Dorsolateral prefrontal cortex (tissue), 122 donors: ENCODE measurements at places on chromosomes 16 and 17.

DNA sequence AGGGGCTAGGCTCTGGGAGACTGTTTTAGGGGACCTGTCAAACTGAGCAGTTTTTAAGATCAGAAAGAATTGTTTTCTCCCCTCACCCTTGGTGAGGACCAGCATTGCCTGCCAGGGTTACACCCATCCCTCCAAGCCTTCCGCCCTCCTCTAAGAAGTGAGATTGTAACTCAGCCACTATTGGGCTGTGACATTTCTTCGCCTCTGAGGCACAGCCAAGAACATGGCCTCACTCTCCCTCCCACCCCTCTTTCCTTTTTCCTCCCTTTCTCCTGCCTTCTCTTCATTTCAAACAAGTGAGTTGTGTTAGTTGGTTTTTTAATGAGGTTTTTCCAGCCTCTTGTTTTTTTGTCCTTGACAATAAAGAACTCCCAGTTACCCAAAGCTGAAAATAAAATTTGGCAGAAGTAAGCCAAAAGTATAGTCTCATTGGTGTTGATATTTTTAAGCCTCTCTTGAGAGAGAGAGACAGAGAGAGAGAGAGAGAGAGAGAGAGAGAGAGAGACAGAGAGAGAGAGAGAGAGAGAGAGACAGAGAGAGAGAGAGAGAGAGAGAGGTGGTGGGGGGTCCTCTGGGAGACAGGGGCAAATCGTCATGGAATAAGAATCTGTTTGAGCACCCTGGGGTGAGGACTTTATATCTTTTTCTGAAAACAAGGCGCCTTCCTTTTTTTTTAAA is 77.2 kb upstream of the TBX2 start:
- DNase-seq = no peak

GRCh38 chr17:7295230-7296180 is 1.1 kb upstream of the YBX2 start:
- no peak for DNase-seq

- DNase-seq = no peak
These were observed 313.2 kb upstream of the KCNJ16 start for GRCh38 chr17:69761767-69762321.

DNA sequence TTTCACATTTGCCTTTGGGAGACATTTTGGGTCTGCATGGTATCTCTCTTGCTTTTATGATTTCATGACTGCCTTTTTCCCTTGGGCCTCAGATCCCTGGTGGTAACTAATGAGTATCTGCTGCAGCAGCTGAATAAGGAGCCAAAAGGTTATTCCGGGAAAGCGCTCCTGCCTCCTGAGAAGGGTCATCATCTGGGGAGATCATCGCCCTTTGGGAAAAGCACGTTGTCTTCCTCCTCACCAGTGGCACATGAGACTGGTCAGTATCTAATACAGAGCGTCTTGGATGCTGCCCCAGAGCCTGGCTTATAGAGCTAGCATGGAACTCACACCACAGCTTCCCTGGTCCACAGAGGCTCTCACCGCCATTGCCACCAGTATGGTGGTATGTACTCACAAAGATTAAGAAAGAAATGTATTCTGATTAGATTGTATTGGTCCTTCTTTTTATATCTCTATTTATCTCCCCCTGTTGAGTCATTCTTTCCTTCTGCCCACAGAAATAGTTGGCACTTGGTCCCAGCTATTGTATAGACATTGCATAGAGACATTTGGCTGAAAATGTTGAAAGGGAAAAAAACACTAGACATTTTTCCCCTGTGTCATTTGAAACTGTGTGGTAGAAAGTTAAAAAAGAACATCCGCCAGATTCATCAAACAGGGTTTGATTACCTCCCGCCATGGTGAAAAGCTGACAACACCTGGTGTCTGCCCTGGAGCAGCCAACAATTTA is 8.4 kb downstream of the TPPP3 start:
- DNase-seq = no peak

DNA sequence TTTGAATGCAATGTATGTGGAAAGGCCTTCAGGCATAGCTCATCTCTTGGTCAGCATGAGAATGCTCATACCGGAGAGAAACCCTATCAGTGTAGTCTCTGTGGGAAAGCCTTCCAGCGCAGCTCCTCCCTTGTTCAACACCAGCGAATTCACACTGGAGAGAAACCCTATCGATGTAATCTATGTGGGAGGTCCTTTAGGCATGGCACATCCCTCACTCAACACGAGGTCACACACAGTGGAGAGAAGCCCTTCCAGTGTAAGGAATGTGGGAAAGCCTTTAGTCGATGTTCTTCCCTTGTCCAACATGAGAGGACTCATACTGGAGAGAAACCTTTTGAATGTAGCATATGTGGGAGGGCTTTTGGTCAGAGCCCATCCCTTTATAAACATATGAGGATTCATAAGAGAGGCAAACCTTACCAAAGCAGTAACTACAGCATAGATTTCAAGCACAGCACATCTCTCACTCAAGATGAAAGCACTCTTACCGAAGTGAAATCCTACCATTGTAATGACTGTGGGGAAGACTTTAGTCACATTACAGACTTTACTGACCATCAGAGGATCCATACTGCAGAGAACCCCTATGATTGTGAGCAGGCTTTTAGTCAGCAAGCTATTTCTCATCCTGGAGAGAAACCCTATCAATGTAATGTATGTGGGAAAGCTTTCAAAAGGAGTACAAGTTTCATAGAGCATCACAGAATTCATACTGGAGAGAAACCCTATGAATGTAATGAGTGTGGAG is 24.7 kb downstream of the ZFP90 start:
- no peak for DNase-seq

DNA sequence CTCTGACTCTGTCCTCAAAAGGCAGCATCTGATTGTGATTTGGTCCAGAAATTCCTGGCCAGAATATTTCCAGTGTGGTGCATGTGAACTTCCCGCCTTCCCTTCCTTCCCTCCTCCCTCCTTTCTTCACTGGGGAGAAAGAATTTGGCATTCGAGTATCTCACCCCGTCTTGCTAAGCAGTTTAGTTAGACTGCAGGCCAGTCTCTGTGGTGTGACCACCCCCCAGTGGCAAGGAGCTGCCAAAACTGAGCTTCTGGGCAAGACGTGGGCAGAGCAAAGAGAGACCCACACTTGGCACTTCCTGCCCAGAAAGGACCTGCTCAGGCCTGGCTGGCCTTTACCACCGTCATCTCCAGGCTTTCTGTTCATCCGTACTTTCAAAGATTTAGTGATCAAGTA is 36.4 kb downstream of the SNX20 start:
- DNase-seq = no peak

DNA sequence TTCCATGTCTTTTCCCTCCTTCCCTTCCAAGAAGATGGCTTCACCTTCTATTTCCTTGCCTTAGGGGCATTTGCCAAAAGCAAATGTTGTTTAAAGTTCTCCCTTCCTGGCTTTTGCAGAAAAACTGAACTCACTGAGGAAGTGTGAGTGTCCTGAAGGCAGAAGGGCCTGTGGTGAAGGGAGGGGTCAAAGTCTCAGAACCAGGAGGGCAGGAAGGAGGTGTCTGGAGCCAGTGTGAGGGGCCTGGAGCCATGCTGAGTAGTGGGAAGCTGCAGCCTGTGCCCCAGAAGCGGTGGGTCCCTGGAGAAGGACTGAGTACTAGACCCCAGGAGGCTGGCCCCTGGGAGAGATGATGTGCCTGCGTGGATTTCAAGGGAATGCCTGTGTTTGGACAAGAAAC is 23.8 kb upstream of the SUPT4H1 start:
- no peak for DNase-seq

DNA sequence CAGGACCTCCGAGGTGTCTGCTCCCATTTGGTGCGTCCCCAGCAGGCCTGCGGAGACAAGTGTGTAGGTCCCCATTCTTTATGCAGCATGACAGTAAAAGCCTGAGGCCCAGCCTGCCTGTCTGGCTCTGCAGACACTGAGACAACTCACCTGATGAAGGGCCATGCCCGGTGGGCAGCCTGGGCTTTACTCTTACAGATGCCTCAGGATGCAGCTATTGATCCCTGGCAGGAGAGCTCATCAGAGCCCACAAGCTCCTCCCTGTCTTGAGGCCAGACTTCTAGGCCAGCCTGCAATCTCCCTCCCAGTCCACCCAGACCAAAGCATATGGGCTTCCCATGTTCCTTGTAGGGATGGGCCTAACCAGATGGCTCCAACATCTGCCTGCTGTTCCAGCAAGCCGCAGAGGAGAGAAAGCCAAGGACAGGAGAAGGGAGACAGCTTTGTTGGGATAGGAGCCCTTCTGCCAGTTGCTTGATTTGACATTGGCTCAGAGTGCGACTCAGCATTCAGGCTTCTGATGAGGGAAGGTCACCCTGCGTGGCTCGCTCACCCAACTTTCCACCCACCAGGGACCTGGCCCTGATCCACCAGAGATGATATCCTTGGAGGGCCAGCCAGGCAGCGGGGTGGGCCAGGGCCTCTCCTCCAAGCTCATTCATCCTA is 87.5 kb downstream of the SOCS1 start:
- no peak for DNase-seq

GRCh38 chr16:89909777-89910716 is 8.6 kb upstream of the MC1R start:
- DNase-seq = peak; percentile 87

GRCh38 chr16:72785886-72786285 is 262.0 kb downstream of the ZFHX3 start:
- no peak for DNase-seq

GRCh38 chr17:79601604-79602424 is 9.0 kb downstream of the RBFOX3 start:
- no peak for DNase-seq

DNA sequence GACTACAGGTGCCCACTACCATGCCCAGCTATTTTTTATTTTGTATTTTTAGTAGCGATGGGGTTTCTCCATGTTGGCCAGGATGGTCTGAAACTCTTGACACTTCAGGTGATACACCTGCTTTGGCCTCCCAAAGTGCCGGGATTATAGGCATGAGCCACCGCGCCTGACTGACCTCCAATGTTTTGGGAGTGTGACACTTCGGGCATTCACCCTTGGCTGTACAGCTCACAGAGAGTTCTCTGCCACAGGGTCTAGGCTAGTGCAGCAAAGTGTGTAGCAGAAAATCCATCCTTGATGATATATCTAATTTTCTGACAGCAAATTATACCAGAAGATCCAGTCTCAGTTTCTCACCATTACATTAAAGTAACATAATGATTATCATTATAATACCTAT is 14.1 kb downstream of the FAM20A start:
- no peak for DNase-seq

- DNase-seq = no peak
These were observed 4.1 kb downstream of the PAM16 start for GRCh38 chr16:4347010-4347409.

DNA sequence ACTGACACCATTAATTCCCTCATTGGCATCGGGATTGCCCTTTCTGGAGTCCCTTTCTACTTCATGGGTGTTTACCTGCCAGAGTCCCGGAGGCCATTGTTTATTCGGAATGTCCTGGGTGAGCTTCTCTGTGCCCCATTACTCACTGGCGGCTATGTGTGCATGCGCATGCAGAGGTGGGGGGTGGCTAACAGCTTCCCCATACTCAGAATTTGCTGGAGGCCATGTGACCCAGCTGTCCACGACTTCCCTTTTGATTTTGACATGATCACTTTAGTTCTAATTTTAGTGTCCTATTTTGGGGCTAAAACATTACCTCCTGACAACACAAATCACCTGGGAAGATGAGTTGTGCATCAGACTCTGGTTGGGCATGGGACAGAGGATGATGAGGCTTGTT is 14.1 kb downstream of the SLC7A6OS start:
- no peak for DNase-seq

DNA sequence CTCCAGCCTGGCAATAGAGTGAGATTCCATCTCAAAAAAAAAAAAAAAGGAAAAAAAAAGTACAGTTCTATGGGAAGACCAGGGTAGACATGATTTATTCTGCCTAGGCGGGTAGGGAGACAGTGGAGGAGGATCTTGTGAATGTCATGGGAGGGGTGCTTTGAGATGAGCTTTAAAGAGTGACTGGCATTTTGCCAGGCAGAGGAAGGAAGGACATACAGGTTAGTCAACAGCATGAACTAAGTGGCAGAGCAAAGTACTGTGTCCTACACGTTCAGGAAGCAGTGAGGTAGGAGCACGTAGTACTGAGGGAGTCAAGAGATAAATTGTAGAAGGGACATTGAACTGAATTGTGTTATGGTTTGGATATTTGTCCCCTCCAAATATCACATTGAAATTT is 451.5 kb downstream of the TOX3 start:
- no peak for DNase-seq

DNA sequence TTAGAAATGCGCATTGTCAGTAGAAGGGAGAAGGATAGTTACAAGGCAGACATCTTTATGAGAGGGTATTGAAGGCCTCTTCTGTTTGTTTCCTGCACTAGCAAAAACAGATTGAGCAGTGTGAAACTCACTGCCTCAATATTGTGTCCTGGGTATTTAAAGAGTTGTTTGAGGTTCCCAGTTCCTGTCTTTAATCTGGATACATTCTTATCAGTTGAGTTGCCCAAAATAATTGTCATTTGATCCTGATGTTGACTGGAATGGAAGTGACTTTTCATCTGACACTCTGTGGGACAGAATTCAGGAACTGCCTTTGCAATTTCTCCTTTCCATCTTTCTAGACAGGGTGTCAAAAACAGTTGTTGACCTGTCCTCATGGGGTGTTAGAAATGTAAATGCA is 1.7 kb downstream of the ATP6V0A1 start:
- no peak for DNase-seq

- no peak for DNase-seq
These were observed 5.9 kb upstream of the DNAH17 start for GRCh38 chr17:78583091-78583490.

DNA sequence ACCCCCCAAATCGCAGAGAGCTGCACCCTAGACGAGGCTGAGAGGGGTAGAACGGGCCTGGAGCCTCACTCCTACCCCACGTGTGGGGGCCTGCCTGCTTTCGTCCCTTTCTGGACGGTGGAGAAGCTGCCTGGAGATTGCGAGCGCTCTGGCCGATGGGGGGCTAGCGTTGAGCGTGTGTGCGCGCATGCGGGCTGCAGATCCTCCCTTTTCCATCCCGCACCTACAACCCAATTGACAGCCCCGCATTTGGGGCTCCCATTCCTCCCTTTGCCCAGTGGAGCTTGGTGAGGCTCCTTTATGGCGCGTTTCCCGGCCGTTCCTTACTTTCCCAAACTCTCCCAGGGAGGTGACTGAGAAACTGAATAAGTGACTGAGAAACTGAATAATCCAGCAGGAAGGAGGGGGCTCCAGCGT is 907 bp upstream of the ESRP2 start:
- no peak for DNase-seq

- no peak for DNase-seq
These were observed 273.8 kb downstream of the CDH13 start for GRCh38 chr16:82900559-82900958.
